Cortex of kidney (tissue), 1 donor: ENCODE measurements at places on chromosomes 12 and 14.

DNA sequence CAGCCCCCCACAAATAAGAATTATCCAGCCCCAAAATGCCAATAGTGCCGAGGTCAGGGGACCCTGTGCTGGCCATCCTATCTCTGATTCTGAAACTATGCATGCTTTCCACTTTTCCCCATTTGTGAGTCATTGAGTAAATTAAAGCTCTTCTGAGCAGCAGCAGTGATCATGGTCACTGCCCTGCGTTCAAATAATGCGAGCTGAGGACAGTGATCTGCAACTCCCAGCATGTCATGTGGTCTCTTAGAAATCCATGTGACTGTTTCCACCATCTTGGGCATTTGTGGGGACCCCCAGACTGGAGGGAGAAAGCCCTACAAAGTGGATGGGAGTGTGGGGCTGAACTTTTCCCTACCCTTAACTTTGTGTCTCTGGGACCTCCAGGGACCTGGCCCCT lies 53.8 kb downstream of the C14orf132 start:
- no peak for DNase-seq

GRCh38 chr14:103867523-103867953 lies 20.2 kb upstream of the PPP1R13B start:
- no peak for DNase-seq

GRCh38 chr12:85138833-85139232 lies 102.7 kb downstream of the LRRIQ1 start:
- DNase-seq, result no peak

DNA sequence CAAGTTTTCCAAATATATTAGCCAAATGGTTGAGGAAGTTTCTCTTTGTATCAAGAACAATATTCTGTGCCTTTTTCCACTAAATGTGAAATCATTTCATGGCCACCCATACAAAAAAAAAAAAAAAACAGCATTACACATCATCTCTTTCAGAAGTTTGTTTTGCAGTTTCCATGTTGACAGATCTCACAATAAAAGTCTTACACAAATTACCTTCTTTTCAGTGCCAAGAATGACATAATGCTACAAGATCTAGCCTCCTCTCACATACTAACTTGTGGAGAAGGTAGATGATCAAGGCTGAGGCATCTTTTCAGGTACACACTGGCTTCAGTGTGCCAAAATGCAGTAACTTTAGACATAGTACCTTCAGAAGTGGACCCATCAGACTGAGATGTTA lies 35.3 kb downstream of the PRKD1 start:
- DNase-seq, result no peak

DNA sequence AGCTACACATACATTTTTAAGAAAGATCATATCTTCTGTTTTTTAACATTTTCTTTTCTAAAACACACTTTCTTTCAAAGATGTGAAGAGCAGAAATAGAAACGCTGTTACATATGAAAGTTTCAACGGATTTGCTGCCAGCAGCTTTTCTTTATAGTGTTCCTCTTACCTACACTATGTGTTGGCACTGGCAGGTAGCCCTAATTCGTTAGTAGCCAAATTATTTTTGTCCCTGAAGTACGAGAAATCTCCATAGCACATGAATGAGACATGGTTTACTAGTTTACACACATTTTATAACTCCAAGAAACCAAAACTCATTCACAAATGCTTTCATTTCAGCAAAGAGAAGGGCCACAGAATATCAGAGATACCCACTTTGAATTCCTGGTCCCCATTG lies 6.6 kb downstream of the SOX5 start:
- no peak for DNase-seq

GRCh38 chr12:55745361-55746173 lies 2.6 kb downstream of the GDF11 start:
- no peak for DNase-seq

DNA sequence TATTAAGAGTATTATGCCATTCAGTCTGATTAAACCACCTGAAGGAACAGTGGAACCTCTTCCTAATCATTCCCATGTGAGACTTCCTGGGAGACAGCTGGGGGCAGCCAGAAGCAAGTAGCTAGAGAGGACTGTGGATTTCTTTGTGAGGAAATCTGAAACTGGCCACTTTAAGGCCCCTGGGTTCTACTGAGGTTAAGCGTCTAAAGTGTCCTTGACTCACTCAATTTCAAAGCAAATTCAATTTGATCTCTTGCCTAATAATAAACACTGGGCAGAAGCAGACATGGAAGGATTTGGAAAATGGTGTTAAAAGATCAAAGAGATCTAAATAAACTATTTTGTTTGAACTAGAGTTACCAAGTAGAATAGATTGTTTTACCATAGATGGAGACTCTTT lies 909.9 kb downstream of the NRXN3 start:
- DNase-seq, result no peak

DNA sequence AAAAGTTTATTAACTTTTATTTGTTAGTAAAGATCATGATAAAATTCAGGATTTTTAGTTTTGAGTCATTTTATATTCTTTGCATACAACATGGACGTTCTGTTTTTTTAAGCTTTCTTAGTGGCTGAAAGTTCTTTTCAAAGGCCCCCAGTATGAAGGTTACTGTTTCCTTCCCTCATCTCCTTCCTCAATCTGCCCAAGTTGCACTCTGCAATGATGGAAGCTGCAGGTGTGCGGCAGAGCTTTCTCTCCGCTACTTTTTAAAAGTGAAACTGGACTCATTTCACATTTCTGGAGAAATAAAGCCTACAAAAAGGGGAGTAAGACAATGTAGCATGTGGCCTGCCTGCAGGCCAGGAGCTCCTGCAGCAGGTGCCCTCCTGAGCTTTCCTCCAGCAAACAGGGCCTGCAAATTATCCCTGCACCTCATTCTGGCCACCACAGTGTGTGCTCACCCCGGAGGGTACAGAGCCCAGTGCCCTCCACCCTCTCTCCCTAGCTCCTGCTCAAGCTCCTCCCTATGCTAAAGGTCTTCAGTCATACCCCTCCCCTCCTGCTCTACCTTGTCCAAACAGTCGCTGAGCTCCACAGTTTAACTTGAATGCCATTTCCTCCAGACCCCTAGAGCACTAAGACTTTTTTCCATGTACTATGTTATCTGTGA lies 78.9 kb downstream of the SETD3 start:
- DNase-seq, result no peak

GRCh38 chr12:113347-113746 lies 46.8 kb downstream of the IQSEC3 start:
- DNase-seq, result no peak

GRCh38 chr14:92209141-92209540 lies 87.4 kb downstream of the CPSF2 start:
- DNase-seq, result no peak

DNA sequence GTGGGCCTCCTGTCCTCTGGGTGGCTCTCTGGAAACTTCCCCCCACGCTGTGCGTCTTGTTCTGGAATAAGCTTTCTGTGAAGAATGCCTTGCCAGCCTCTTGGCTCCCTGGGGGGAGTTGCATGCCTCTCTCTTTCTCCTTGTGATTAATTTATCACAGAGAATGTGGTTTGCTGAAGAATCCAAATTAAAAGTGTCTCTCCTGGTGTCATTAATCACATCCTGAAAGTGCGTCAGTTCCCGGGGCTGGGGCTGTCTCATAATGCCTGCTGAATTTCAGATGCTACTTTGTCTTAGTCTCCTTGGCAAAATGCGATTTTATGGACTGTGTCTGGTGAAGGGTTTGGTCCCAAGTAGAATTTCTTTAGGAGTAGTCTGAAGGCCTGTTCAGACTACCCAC lies 787.7 kb upstream of the TMEM132C start:
- DNase-seq, result no peak

GRCh38 chr14:21070610-21071224 lies 613 bp downstream of the ARHGEF40 start:
- DNase-seq, result no peak

GRCh38 chr12:68844788-68845695 lies 37.1 kb downstream of the MDM2 start:
- DNase-seq, result no peak

GRCh38 chr12:64457032-64457431 lies 5.1 kb downstream of the TBK1 start:
- no peak for DNase-seq

DNA sequence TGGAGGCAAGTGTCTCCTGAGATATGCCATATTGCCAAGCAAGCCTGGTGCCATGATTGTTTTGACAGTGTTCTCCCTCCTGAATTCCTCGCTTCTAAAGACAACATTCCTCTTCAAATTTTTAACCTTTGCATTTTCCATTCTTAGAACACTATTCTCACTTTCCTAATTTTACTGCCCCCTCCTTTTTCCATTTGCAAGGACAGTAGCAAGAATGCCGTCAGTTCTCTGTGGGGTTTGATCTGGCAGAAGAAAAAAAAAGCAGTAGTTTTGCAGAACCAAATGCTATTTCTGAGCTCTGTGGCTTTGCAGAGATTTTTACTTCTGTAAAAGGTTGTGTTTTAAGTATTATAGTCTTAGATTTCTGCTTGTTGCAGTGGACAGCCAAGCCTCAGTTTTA lies 295.2 kb downstream of the NUAK1 start:
- DNase-seq, result no peak

DNA sequence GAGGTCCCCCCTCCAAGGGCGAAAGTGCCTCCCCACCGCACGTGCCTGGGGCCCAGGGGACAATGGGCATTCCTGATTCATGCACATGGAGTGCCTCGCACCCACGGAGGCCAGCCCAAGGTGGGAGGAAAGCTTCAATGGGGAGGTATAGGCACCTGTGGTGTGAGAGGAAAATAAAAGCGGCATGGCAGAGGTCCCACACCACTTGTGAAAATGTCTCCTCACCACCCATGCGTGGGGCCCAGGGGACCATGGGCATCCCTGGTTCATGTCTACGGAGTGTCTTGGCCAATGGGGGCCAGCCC lies 384.7 kb downstream of the ALG10 start:
- DNase-seq, result no peak

GRCh38 chr12:29691161-29691854 lies 92.4 kb downstream of the TMTC1 start:
- no peak for DNase-seq
